ENCODE measurements at places on chromosomes 7 and 10.

- no peak for DNase-seq
These were observed 25.6 kb upstream of the IL15RA start for GRCh38 chr10:6002809-6003510.

GRCh38 chr7:20594023-20594422 lies 21.4 kb upstream of the ABCB5 start:
- DNase-seq: no peak

- DNase-seq: no peak
These were observed 68.3 kb upstream of the AMPH start for GRCh38 chr7:38699471-38699870.

DNA sequence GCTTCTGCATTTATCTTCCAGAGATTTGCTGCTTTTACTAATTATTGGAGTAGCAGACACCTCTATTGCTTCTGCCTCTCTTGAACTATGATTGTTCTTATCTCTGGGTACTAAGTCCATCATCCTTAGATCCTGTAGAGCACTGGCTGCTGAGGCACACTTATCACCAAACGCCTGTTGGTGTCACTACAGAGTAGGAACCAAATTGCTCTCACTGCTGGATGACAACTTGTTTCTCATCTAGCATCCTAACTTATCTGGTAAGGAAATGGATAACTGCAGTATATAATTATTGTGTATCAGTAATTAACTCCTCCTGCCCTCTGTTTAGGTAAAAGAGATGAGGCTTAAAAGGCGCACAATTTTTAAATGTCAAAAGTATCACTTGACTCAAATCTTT lies 1059.4 kb downstream of the NRG3 start:
- no peak for DNase-seq

DNA sequence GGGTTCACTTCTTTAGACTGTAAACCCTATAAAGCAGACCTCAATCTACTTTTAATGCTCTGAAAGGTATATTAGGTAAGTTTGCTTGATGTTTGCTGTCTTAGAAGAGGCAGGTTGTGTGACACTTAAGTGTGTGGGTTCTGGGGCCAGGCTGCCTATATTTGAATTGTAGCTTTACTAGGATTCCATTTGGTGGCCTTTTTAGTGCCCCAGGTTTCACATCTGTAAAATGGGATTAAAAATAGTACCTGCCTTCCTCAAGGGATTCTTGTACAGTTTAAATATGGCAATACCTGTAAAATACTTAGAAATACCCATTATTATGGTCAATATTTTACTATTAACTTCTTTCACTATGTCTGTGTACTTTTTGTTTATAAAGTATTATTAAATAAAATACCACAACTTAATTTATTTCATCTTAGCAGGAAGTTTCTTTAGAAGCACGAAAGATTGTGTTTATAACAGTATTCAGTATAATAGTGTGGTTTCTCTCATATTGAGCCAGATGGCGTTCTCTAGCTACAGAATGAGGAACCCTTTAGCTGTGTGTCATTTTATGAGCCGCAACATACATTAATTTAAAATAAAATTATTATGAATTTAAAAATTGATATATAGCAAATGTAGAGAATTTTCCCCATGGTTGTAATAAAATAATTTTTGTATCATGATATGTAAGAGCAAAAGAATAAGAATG lies 94.2 kb downstream of the CDK14 start:
- no peak for DNase-seq

Data from ascending aorta (tissue), 2 donors.